ENCODE measurements at places on chromosomes 2 and 18.

DNA sequence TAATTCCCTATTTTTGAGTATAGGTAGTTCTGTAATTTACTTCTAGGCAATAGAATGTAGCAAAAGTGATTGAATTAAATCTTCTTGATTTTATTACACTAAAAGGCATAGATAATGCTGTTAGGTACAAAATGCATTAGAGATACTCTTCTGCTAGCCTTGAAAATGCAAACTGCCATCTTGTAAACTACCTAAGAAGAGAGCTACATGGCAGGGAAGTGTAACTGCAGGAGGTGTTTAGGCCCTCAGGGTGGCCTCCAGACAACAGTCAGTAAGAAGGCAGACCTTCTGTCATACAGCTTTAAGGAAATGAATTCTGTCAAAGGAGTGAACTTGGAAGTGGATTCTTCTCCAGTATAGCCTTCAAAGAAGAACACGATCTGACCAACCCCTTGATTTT is 1396.8 kb upstream of the SLC39A10 start:
- DNase-seq = no peak

- DNase-seq = no peak
Measured at GRCh38 chr2:20997953-20998722, 45.7 kb downstream of the APOB start.

DNA sequence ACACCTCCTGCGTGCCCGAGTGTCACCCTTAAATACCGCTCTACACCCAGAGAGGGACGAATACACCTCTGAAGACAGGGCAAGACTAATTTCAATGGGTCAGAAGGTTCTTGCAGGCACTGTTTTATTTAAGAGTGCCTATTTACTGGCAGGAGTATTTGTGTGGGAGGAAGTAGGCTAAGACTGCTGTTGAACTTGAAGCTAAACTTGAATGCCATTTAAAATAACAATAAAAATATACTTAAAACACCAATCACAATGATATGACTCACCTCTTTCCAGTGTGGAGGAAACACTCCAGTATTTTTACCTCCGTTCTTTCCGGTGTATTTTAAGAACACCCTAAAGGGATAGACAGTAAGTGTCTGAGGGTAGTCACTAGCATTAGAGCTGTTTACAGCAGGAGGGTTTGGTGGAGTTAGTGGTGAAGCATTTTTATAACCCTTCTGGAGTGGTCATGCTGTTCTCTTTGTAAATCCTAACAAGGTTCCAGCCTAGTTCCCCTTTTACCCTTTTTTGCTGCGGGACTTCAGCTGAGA is 9.6 kb upstream of the HOXD1 start:
- no peak for DNase-seq

GRCh38 chr2:186562209-186562578 is 27.7 kb upstream of the ITGAV start:
- DNase-seq = no peak

DNA sequence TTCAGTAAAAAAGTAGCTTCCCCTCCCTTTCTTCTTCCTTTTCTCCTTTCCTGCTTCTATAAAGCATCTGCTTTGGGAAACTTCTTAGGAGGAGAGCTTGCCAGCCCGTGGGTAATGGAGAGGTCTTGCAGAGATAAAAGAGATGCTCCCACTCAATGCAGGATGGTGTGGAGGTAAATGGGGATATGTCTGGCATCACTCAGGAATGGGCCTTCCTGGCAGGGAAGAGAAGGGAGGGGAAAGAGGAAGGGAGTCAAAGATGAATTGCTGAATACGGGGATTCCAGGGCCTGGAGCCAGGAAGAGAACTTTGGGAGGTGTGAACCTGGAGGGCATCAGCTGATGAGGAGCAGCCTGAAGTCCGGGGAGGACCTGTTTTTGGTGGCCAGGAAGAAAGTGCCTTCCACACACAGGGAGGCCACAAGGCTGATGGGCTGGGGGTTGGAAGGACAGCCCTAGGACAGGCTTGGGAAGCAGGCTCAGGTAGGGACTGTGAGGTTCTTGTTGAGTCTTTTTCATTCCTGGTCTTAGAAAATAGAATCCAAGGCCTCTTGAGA is 25.2 kb downstream of the IL1B start:
- no peak for DNase-seq

DNA sequence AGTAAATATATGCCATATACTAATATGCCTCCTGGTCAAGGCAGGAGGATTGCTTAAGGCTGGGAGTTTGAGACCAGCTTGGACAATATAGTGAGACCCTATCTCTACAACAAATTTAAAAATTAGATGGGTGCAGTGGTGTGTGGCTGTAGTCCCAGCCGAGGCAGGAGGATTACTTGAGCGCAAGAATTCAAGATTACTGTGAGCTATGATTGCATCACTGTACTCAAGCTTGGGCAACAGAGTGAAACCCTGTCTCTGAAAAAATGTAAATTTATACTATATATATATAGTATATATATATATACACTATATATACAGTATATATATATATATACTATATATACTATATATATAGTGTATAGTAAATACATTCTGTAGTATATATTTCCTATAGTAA is 30.0 kb upstream of the NPC1 start:
- DNase-seq = no peak

DNA sequence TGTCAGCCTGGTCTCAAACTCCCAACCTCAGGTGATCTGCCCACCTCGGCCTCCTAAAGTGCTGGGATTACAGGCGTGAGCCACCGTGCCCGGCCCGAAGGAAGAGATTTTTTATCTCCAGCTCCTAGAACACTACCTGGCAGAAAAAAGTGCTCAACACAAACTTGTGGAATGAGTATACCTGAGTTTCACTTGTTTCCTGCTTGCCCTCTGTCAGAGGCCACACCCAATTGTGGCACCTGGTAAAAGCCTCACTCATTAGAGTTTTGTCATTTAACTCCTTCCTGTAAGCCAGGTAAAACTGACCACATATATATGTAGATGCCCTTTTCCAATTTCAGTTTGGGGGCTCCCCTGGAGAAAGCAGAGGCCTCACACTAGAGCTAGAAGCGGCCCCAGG is 42.2 kb upstream of the RTN4 start:
- DNase-seq = no peak

GRCh38 chr2:224948859-224949258 is 93.4 kb downstream of the DOCK10 start:
- DNase-seq = no peak

GRCh38 chr2:60359569-60359968 is 193.9 kb downstream of the BCL11A start:
- no peak for DNase-seq

Measured in RKO (cell line).